ENCODE measurements at places on chromosomes 12 and 14.

DNA sequence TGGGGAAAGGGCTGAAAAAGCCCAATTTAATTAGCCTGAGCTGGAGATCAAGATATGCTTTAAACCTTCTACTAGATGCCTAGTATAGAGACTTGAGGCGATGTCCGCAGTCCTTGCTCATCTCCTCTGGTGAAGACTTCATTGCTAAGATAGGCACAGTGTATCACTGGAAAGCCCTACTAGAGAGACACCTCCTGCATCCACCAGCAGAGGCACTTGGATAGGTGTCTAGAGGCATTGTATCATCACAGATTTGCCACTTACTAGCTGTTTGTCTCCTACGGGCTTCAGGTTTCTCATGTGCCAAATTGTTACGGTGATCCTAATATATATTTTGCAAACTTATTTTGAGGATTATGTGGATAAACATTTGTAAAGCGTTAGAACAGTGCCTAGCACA is 1048.5 kb downstream of the GALC start:
- no peak for DNase-seq

GRCh38 chr14:99744873-99745224 is 48.4 kb upstream of the EML1 start:
- no peak for DNase-seq

GRCh38 chr12:44000309-44000952 is 164.6 kb downstream of the TMEM117 start:
- peak; percentile 31 for DNase-seq

GRCh38 chr12:111202237-111202915 is 166.5 kb downstream of the PHETA1 start:
- no peak for DNase-seq

DNA sequence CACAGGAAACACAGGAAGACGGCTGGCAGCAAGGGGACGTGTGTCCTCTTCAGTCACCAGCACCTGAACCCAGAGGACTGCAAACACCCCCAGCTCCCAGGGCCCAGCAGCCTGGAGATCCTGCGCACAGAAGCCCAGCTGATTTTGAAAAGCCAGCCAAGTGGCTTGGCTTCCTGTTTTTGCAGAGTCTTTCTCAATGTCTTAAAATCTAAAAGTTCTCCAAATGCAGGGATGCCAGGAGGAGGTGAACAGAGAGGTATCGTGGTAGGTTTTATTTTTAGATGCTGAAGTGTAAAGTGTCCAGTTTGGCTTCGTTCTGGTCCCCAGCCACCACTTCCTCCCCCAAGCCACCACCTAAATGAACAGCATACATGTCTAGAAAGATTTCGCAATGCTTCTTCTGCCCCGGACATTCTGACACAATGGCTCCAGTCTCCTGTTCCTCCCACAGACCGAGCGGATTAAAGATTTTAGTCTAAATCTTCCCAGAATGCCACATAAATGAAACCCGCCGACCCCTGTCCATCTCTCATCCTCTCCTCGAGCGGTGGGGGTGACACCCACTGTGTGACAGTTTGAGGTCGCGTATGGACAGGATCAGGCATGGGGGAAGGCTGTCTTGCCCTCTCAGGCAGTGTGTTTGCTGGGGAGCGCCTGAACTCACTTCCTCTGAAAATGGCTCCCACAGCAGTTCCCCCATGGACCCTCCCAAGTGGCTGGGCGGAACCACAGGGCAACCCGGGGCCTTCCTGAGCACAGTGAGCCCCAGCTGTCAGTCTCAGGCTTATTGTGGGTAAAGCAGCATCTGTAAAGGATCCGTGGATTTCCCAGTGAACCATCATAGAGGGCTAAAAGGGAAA is 41.6 kb downstream of the ITPK1 start:
- peak; percentile 40 for DNase-seq

DNA sequence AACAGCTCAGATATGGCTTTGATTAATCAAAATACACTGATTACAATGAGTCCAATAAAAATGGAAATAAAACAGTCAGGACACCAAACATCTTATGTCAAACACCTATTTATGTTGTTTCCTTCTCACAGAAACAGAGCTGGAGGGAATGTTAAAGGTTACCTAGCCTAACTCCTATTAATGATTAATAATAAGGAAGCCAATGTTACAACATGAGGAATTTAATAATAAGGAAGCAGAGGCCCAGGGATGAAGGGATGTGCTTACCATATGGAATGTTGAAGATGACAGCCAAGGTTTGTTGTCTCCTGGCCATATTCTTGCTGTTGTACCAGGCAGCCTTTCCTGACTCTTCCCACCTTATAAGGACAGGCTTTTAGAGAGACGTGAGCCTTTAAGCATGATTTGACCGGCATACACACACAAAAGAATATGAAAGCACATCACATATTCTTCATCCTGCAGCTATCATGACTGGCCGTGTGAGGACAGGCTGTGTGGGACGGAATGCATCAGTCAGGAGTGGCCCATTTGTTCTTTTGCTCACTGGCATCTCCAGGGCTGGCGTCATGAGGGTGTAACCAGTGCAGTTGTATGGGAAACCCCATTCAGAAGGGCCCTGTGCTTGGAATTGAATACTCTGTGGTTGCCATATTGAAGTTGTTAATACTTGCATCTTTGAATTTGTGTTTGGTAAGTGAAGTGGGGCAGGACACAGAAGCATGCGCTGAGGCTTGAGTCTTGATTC is 3.1 kb upstream of the GPRC5D start:
- DNase-seq, result no peak

- no peak for DNase-seq
Observed at GRCh38 chr14:76927971-76928700, 100.4 kb downstream of the IRF2BPL start.

DNA sequence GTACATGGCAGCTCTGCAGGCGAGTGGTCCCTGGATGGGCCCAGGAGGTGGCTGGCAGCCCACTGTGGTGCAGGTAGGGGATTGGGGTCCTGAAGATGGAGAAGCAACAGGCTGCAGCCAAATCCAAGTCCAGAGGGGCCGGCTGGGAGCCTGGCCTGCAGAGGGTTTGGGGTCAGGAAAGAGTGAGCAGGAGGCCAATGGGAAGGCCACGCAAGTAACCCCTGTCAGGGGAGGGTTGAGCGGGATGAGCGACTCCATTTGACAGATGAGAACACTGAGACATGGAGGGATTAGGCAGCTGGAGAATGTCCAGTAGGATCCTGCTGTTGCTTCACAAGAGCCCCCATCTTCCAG is 136.0 kb downstream of the BCL11B start:
- no peak for DNase-seq

- DNase-seq, result no peak
Observed at GRCh38 chr12:65323070-65323469, 44.6 kb downstream of the MSRB3 start.

GRCh38 chr14:79749065-79749464 is 462.2 kb downstream of the DIO2 start:
- no peak for DNase-seq

DNA sequence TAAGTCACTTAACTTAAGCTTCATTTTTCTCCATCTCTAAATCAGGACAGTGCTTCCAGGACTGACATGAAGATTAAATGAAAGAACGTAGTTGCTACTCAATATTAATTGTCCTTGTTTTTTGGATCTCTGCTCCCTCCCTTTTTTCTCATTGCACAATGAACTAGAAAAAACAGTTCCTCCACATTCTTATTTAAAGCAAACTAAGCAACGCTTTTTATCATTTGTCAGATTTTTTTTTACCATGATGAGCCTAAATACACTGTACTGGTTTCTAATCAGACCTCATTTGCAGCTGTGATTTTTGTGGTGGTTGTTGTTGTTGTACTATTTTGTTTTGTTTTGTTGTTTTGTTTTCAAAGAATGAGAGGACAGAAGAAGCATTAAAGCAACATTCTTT is 23.2 kb upstream of the PARP11 start:
- DNase-seq, result no peak

DNA sequence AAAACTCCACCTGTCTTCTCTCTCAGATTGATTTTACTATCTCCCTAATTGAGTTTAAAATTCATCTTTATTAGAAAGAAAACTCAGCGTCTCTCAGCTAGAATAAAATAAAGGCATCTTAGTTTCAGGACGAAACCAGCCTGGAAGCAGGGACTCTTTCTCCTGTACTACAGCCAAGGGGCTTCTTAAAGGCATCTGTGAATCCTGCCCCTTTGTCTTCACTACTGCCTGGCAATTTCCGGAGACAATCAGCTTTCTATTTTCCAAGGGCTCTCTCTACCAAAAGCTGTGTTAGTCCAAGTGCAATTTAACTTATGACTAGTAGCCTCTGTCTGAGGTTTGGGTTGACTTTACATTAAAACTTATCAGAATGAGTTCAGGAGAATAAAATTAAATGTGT is 623.3 kb upstream of the FOXG1 start:
- DNase-seq, result no peak

GRCh38 chr14:71967704-71968103 is 35.5 kb downstream of the RGS6 start:
- DNase-seq, result no peak

- DNase-seq, result peak; percentile 41
Observed at GRCh38 chr12:114799574-114800487, 115.9 kb upstream of the TBX3 start.

DNA sequence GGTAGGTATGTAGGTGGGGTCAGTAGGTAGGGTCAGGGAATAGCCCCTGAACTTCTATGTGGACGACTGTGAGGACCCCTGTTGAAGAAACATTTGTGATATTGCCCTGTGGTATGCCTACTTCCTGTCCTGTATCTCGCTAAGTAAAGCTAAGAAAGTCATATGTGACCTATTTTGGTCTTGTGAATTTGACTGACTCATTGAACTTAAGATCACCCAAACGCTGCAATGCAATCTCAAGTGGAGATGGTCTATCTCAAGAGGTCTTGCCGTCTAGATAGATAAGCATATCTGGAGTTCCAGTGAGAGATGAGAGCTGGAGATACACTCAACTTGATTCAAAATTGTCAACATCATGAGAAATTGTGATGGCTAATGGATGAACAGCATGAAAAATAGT is 73.8 kb downstream of the TRAFD1 start:
- peak; percentile 18 for DNase-seq

Measured in IMR-90 (cell line).